ENCODE measurements at places on chromosomes 2 and 18. TPM values are rescaled to one million over a fixed set of nuclear protein-coding genes. Genes with fewer than 3 reads are reported as not detected.

Gene MGAT4A
- total RNA-seq = 100 TPM

Gene CYP26B1
- 0.65 TPM for total RNA-seq

Gene C2orf80
- not detected for total RNA-seq

Gene CXCR4
- 311 TPM for total RNA-seq

Gene FEZ2
- 90.5 TPM for total RNA-seq

Gene PHOSPHO2
- 3.6 TPM for total RNA-seq

Gene C1GALT1C1L
- total RNA-seq = 0.33 TPM

Gene ERICH2
- total RNA-seq = not detected

Gene DNAJC5G
- total RNA-seq = 0.98 TPM

Gene RBKS
- total RNA-seq = 0.86 TPM

Gene ABHD1
- not detected for total RNA-seq

Gene MOCOS
- total RNA-seq = 0.48 TPM

Gene APOB
- total RNA-seq = 0.10 TPM

Gene RIOK3
- total RNA-seq = 83.1 TPM

Gene ANKRD29
- 5.2 TPM for total RNA-seq

Gene SH3BP4
- 88.2 TPM for total RNA-seq

Gene IL1A
- total RNA-seq = 0.57 TPM

Gene NFATC1
- total RNA-seq = 10.2 TPM

Gene GALNT5
- not detected for total RNA-seq

Gene ARHGEF4
- total RNA-seq = under 0.01 TPM

Gene PARD6G
- 2.0 TPM for total RNA-seq

Gene SERPINB7
- not detected for total RNA-seq

Gene C2orf72
- total RNA-seq = not detected

Gene ZSWIM2
- total RNA-seq = 0.10 TPM

Gene KLHL41
- total RNA-seq = 0.19 TPM

Gene DSEL
- 25.1 TPM for total RNA-seq

Gene FIGN
- 0.98 TPM for total RNA-seq

Gene HOXD4
- total RNA-seq = 9.4 TPM

Gene CIB4
- total RNA-seq = not detected

Gene MAPRE3
- 1.5 TPM for total RNA-seq

Gene EFR3B
- total RNA-seq = 0.67 TPM

Gene CPLX4
- total RNA-seq = not detected

Gene EVX2
- not detected for total RNA-seq

Gene OBSL1
- total RNA-seq = 18.5 TPM

Gene DCC
- not detected for total RNA-seq

Gene UXS1
- total RNA-seq = 47.5 TPM

Gene ZSCAN30
- total RNA-seq = 16.4 TPM

Gene CTDP1
- total RNA-seq = 34.3 TPM

Gene NT5DC4
- not detected for total RNA-seq

Data from vein endothelial cell (primary cell).